ENCODE measurements at places on chromosomes 16 and 17.
A peak's percentile ranks its signal among the peaks of the same experiment; 100 is the strongest.

GRCh38 chr16:4319454-4320421 lies 3.9 kb downstream of the GLIS2 start:
- no peak for DNase-seq

DNA sequence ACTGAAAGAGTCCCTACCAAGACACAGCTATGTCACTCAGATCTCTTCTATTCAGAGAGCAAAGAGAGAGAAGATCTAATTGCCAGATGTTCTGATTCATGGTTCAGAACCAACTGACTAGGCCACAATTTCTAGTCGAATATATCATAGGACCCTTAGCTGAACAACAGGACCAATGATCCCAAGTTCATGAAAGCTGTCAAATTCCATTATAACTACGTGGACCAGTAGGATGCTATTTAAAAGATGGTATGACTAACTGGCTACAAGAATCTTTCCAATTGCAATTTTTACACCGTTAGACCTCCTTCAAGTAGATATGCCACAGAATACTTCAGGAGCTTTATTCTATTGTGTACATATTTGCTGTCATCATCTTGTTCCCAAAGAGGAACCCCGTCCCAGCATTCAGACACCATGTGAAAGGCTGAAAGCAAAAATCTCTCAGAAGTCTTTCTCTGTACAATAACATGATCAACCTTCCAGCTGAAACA lies 26.0 kb downstream of the DCUN1D3 start:
- no peak for DNase-seq

DNA sequence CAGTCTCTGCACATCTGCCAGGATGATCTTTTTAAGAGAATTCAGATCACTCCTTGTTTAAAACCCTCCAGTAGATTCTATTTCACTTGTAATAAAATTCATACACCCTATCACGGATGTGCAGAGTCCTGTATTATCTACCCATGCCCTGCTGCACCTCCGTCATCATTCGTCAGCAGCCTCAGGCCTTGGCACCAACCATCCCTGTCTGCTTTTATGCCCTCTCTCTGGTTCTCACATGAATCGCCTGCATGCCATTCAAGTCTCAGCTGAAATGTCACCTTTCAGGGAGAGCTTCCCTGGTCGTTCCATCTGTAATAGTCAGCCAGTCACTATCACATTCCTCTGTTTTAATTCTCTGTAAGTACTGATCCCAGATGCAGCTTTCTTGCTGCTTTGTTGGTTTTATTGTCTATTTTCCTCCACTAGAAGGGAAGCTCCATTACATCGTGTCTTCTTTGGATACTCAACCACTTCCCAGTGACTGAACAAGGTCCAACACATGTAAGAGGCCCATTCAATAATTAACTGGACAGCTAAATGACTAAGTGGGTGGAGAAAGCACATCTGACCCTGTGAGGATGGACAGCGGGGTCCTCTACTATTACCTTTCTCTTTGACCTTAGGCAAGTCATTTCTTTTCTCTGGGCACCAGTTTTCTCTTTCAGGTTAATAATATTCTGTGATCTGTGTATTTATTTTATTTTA lies 81.2 kb upstream of the GOT2 start:
- DNase-seq: no peak

DNA sequence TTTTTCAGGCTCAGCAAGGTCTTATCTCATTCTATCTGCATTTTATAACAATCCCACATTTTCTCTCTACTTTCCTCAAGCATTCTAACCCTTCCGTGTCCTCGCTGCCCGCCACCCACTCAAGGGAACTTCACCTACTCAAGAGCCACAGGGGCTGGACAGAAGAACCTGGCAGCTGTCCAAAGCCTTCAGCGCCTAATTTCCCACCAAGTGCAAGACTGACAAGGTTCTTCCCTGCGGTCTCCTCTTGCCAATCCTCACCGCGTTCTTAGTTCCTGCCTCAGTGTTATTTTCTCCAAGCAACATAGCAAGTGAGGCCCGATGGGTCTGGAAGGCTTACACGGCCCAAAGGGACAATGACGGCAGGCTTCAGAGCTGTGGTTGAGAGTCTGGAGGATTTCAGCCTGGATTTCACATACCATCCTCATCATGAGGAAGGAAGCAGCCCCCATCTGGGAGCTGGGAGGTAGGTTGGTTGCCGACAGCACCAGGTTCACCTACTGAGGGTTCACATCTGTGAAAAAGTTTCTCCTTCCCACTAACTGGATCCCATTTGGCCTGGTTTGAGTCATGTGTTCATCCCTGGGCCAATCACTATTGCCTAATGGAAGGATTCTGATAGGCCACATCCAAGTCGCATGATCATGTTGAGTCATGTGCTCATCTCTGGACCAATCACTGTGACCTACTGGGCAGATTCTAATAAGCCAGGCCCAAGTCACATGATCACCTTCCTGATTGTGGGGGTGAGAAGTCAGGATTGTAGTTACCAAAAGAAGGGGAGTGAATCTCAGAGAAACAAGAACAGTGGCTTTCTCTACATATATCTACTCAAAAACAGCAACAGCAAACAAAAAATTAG lies 108.2 kb downstream of the N4BP1 start:
- DNase-seq: no peak

DNA sequence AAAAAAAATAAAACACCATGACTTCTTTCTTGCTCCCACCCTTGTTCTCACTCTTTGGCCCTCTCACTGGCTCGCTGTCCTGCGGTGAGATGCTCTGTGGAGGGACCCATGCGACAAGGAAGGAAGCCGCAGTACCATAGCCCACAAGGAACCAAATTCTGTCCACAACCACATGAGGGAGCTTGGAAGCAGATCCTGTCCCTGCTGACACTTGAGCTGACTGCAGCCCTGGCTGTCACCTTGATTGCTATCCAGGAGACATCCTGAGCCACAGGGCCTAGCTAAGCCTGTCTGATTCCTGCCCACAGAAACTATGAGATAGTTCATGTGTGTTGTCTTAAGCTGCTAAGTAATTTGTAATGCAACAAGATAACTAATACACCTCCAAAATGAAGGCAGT lies 4.8 kb upstream of the MT2A start:
- DNase-seq: no peak

DNA sequence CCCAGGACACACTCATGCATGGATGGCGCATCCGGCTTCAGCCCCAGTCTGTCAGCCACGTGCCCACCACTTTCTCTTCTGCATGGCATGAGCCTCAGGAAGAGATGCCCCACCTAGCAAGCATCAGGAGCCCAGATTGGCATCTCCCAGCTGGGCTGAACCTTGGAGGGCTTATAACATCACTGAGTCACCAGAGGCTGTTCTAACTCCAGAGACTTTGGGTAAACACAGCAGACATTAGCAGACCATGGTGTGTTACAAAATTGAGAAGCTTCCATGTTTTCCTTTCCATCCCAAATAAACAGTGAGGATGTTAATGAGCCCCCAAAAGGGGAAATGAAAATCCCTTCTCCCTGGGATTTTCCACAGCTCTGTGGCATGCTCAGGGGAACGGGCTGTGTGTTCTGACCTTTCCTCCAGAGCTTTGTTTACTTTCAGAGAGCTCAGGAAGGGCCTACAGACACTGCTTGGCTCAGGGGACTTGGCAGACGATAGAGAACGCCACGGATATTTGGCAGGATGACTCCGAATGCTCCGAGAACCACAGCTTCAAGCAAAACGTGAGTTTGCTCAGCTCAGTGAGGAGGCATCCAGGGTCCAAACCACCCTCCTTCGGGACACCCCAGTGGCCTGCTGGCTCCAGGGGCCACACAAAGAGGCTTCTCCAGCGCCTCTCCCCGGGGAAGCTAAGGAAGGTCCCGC lies 16.5 kb downstream of the GLP2R start:
- no peak for DNase-seq

GRCh38 chr17:32742681-32743538 lies 134.0 kb downstream of the MYO1D start:
- no peak for DNase-seq

DNA sequence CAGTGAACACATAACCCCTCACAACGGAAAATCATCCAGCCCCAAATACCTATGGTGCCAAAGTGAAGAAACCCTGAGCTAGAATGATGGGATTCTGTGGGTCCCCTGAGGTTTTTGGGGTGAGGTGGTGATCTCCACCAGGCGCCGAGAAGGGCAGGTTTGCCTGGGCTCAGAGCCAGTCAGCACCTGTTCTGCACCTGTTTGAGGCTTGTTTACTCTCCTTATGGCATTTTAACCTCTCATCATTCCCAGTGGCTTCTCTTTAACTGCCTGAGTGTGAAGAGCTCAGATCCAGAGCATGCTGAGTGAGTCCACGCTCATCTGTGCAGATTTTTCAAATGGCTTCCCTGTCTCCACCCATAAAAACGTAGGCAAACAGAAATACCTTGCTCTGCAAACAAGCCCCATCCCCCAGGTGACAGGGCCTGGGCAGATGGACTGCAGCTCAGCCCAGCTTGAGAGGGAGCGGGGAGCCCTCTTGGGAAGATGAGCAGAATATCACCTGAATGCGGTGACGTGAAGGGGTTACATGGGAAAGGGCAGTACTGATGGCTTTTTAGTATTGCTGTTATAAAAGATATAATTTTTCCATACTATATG lies 40.1 kb upstream of the CLEC19A start:
- DNase-seq: peak; percentile 78
